ENCODE measurements at places on chromosomes 5 and 9.

DNA sequence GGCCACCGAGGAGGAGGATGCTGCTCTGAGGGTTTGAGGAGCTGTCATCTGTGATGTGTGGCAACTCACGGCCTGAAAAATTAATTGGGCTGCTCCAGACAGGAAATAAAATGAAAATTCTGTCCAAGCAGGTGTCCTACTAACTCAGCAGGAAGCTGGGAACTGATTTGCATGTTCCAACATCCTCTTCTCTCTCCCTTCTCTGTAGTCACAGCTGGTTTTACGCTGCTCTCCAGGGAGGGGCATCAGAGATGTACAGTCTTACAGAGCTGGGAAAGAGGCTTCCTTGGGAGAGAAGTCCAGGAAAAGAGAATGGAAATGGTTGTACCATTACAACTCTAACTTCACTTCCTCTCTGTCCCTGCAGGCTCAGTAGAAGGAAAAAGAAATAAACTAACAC is 24.2 kb upstream of the SIL1 start:
- no peak for DNase-seq

DNA sequence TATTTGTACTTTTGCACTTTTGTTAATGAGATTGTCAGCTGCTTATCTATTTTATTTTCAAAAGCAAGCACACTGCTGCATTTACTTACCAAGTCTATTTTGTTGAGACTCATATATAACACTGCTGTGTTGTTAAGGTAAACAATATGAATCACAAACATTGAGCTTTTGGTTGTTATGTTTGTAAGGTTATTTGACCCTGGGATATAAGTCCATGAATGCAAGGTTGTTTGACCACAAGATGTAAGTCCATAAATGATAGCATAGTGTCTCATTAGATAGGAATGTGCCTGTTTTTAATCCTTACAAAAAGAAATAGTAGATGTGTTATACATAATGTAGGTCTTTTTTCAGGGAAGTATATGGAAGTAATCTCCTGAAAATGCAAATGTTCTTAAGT is 845.9 kb downstream of the CDH9 start:
- no peak for DNase-seq

GRCh38 chr5:180605554-180606214 is 14.4 kb upstream of the SCGB3A1 start:
- DNase-seq = peak; percentile 87

DNA sequence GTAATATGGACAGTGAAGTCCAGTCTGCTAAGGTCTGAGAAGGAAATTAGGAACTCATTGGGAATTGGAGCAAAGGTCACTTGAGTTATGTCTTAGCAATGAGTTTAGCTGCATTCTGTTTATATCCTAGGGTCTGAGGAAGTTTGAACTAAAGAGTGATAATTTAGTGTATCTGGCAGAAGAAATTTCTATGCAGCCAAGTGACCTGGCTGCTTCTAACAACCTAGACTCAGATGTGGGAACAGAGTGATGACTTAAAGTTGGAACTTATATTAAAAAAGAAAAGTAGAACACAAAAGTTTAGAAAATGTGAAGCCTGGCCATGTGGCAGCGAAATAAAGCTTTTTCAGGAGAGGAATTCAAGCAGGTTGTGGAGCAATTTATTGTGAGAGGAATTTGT is 106.2 kb downstream of the PRDM9 start:
- no peak for DNase-seq

DNA sequence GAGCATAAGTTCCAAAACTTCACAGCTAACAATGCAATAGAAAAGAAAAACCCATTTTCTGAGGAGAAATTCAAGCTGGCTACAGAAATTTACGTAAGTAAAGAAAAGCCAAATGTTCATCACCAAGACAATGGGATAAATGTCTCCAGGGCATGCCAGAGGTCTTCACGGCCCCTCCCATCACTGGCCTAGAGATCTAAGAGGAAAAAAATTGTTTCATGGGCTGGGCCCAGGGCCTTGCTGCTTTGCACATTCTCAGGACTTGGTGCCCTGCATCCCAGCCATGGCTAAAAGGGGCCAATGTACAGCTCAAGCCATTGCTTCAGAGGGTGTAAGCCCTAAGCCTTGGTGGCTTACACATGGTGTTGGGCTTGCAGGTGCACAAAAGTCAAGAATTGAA is 443.6 kb downstream of the ELAVL2 start:
- DNase-seq = no peak

DNA sequence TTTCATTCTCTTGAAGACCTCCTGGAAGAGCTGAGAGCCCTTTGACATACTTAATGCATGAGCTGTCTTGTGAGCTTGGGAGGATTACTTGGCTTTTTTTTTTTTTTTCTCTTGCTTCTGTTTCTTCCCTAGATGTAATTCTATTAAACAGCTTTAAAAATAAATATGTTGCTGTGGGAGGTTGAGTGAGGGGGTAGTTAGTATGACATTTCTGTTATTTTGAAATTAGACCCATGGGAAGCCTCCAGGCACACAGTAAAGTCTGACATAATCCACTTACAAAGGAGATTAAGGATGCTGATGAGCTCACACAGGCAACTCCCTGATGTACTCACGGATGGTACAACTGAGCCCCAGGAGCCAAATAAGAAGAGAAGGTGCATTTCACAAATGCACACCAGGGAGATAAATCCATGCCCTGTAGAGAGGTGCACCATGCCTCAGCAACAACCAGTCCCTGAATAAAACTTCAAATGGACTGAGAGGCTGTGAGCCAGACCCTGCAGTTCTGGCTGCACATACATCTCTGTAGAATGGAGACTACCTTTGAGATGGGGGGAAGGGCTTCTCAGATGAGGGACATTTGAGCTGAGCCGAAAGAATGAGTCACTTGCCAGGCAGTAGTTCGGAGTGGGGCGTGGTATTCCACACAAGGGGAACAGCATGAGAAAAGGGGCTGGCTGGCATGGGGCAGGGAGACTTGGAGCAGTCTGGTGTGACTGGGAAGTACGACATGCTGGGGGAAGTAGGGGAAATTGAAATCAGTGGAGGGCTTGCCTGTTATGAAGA is 68.7 kb downstream of the ACTL7B start:
- DNase-seq = no peak

DNA sequence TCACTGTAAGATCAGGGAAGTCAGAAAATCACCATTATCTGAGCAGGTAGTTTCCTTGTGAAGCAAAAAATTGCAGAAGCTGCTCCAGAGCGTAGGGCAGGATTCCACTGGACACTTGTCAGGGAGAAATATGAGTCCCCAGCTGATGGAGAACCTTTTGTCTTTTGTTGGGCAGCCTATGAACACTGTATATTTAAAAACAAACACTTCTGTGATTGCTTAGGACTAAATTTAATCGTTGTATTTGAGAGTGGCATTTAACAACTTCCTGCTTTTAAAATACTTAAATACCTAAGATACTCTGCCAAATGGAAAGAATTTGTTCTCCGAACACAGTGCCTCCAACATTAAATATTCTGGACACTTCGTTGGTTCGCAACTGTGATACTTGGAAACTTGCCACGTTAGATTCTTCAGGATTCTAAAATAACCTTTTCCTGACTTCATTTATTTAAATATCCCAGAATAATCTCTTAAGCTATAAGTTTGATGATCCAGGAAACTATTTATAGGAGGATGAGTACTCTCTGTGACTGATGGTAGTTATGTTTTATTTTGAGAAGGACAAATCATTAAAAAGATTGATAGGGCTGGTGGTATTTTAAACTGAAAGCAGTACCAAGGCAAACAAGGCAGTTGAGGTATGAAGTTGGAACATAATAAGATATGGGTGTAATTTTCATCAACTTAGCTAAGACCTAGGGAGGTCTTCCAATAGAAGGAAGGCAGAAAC is 2.7 kb upstream of the HSPA4 start:
- no peak for DNase-seq

DNA sequence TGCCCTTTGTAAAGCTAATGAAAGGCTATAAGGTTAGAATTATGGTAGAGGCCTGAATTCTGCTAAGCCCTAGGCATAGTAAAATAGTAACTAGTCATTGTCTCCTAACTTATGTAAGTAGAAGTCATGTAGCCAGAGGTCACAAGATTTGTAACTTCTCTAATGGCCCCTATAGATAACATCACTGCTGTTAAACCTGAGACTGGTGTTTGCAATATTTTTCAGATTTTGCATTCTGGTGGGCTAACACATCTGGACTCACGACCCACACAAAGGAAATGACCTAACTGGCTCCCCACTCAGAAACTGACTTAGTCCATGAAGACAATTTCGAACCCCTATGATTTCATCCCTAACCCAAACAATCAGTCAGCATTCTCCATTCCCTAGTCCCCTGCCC is 37.2 kb upstream of the TTC39B start:
- no peak for DNase-seq

DNA sequence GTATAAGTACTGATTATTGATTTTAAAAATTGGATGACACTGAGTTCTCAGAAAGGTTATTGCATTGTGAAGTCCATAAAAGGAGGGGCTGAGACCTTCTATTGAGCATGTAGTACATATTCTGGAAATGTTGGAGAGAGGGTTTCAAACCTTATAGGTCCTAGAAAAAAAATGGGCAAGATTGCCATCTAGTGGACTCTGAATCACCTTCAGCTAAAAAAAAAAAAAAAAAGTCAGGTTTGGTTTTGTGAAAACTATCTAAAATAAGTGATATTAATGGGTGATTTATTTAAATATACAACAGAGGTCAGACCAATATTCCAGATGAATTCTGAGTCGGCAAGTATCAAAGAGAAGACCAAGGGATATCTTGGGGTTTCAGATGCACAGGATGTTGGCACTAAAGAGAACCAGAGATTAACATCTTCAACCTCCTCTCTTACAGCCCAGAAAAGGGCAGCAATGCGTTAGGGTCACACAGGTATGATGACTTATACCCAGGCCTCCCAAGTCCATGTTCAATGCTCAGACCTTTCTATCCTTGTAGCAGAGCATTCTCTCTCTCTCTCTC is 109.8 kb upstream of the NMUR2 start:
- DNase-seq = no peak

GRCh38 chr9:121838746-121839669 is 187.6 kb downstream of the DAB2IP start:
- peak; percentile 22 for DNase-seq

- no peak for DNase-seq
These were observed 187.1 kb downstream of the MEF2C start for GRCh38 chr5:88695931-88696330.

DNA sequence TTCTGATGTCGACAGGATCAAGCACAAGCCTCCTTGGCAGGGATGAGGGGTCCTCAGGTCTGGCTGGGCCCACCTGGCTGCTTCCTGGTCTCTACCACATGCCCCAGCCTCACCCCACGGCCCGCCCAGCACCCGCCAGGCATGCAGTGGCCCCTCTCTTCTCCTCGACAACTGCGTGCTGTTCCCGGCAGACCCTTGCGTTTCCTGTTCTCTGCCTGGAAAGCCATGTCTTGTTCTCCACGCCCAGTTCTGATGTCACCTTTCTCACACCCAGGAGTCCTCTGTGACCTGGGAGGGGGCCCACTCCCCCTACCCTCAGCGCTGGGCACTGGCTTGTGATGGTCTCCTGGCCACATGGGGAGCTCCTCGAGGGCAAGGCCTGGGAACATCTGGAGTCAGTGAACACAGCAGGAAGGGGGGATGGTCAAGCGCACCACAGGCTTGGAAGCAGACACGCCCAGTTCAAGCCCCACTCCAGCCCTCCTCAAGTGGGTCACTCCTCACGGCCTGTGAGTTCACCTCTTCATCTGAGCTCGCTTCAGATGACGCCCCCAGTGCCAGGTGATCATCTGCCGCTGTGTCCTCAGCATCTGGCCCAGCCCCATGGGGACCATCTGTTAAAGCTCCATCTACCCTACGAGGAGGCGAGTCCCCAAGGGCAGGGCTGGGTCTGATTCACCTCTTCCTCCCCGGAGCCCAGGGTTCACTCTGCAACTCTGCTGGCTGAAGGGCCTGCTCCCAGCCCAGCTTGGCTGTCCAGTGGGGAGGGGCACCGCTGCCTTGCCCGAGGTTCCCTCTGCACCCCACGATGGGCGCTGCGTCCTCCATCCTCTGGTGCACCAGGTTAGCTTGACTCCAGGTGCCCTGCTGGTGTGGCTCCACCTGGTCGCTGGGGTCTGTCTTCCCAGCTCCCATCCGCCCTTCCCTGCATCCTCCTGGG is 133.2 kb upstream of the PHYKPL start:
- no peak for DNase-seq

DNA sequence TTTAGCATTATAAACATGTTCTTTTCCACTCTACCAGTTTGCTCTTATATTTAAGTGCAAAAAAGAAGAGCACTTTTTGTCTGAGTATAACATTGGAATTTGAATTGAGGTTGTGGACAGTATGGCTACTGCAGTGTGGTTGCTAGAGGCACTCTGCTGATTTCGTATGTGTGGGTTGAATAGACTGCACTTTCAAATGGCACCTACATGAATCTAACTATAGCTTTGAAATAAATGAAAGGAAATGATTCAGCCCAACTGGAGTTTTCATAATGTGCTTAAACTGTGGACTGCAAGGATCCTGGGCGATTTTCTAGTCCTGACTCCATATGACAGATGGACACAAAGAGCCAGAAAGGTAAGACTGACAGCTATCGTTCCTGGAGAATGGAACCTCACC is 657.6 kb upstream of the RIOK2 start:
- no peak for DNase-seq

- peak; percentile 74 for DNase-seq
These were observed 245.9 kb downstream of the SYK start for GRCh38 chr9:91047529-91047928.

GRCh38 chr9:22373636-22374035 is 73.0 kb upstream of the DMRTA1 start:
- DNase-seq = no peak

DNA sequence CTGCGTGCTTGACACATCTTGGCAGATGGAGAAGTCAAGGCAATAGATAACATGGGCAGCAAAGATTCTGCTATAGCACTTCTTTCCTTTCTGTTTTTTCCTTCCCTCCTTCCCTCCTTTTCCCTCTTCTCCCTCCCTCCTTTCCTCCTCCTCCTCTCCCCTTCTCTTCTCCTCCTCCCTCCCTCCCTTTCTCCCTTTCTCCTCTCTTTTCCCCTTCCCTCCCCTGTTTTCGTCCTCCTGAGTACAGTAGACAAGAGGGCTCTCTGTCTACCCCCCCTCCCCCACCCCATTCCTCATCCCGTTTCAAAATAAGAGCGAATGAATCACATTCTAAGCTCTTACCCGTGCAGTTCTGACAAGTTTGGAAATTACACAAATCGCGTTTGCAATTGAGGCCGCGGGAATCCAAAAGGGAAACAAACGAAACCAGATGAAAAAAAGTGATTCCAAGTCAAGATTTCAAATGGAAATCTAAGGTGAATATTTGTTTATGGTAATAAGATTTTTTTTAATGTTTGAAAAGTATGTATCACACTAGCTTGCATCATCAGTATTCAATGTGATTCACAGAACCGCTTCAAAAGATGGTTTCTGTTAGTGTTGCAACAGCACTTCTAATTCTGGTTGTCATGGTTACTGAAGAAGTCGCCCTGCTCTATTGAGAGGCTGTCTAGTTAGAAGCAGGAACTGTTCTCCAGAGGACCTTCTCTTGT is 1.3 kb downstream of the NIM1K start:
- DNase-seq = peak; percentile 55

GRCh38 chr5:120748474-120748873 is 284.4 kb downstream of the PRR16 start:
- DNase-seq = no peak

- DNase-seq = no peak
These were observed 5.4 kb downstream of the DMAC1 start for GRCh38 chr9:7794196-7794595.

GRCh38 chr5:168750926-168751325 is 171.8 kb upstream of the PANK3 start:
- no peak for DNase-seq

All from stimulated activated CD8-positive, alpha-beta memory T cell treated with anti-CD3 and anti-CD28 coated beads, Interleukin-4, amount 100 ng/mL, for 48 hours (primary cell).